Activated B cell treated with CpG ODN at 0.5 μM for 24 hours (primary cell): ENCODE measurements at places on chromosomes 5 and 9.

- DNase-seq, result no peak
These were observed 25.5 kb downstream of the CDH6 start for GRCh38 chr5:31218978-31219377.

GRCh38 chr5:167638816-167639215, 652.6 kb upstream of the WWC1 start:
- DNase-seq, result no peak

- no peak for DNase-seq
These were observed 32.5 kb downstream of the CSF1R start for GRCh38 chr5:150053713-150054392.

DNA sequence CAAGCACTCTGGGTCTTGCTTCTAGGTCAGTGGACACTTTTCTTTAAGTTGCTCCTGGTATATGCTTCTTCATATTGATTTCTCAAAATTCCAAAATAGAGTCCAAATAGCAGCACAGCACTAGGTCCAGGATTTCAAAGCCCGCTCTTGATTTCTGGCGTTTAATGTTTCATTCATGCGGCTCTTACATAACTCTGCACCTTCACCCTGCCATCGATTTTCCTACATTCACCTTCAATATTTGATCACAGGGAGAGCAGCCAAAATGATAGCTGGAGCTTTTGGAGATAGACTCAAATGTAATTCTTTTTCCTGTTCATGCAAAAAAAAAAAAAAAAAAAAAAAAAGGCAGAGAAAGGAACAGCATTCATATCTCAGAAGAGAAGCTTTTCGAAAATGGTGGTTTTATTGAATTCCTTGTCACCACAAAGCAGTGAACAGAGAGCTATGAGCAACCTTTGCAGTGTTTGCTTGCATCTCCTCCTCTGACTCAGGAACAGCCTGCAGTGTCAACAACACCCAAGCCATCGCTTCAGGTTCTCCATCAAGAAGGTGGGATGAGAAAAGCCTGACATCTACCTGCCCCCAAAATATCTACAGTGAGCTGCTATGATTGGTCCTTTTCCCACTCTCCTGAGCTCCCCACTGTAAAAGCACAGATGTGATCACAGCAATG, 97.8 kb downstream of the MED10 start:
- no peak for DNase-seq

- no peak for DNase-seq
These were observed 461.5 kb downstream of the ANXA1 start for GRCh38 chr9:73613092-73613701.

DNA sequence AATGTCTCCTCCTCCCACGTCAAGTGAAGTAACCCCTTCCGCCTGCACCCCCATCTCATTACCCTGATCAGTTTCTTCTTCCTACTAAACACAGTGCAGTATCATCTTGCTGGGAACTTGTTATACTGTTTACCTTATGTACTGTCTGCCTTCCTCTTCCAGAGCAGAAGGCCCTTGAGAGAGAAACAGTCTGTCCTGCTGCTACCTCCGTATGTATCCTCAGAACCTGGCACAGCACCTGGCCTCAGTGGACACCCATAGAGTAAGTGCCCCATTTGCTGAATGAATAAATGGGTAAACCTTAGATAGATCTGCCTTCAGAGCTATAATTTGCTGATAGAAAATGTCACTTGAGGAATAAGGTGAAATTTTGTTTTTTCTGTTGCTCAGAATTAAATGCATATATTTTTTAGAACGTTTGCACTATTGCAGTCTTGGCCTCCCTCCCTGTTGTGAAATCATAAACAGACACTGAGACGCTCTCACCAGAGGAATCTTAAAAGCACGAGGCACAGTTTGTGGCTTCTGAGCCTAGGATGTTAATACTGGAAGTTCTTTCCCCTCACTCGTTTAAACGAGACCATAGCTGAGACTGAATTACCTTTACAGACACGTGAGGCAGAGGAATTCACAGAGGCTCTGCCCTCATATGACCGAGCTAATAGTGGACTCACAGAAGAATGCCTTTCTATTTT, 223.1 kb upstream of the DAP start:
- DNase-seq, result no peak

DNA sequence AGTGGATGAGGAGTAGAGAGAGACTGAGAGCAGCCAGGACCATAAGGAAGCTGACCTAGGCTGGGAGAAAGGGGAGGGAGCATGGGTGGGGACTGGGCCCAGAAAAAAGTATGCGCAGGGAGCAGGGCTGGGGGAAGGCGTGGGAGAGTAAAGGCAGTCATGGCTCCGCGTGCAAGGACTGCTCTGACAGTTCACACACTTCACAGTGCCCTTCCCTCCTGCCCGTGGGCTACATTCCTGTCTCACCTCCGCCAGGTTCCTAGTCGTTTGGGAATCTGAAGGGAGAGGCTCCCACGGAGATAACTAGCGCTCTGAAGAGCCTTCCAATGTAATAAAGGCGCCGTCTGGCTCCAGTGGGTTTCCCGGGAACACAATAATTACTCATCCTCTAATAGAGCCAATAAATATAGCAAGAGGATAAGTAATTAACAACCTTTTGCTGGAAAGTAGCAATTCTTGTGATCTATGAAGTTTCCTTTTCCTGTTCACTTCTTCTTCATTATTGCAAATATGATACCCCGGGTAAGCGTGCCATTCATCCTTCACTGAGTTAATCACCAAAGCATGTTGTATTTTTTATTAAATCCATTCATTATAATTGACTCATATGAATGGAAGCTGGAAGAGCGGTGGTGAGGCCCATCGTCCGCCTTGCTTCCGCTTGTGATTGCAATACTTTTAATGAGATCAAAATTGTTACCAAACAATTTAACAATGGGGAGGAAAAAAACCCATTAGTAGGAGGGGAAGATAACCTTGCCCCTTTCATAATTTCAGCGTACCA, 39.3 kb downstream of the TTLL11 start:
- no peak for DNase-seq

DNA sequence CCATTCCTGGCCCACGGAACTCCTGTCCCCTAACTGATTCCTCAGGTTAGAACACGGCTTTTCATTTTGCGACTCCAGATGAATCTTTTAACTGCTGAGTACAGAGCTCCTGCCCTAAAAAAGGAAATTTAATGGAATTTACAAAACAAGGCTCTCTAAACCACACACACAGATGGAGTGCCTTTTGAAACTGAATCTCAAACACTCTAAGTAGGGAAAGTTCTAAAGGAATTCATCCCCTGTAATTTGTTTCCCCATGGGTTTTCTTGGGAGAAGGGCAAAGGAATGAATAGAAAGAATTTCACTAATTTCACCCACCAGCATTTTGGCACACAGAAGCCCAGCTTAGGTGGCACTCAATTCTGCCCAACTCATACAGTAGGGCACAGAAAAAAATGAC, 106.5 kb downstream of the THBS4 start:
- no peak for DNase-seq

DNA sequence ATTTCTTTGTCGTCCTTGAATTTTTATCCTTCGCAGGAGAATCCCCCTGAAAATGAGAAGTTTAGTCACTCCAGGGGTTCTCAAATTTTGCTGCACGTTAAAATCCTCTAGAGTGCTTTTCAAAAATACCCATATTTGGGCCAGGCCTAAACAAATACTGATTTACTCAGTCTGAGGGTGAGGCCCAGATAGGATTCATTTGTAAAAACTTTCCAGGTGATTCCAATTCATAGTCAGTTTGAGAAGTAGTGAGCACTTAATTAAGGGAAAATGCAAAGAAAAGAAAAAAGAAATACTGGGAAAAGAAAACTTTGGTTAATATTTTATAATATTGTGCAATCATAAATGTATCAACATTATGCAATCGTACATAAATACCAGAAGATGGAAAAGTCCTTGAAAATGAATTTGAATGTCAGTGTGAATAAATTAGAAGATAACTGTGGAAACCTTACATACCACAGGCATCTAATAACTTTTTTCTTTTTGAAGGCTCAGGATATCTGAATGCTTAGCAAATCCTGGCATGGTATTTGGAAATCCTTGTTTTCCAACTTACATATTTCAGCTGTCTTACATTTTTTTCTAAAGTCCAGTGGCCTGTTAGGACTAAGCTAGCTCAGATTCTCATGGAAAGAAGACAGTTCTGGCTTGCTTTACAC, 116.5 kb upstream of the DAPK1 start:
- no peak for DNase-seq

DNA sequence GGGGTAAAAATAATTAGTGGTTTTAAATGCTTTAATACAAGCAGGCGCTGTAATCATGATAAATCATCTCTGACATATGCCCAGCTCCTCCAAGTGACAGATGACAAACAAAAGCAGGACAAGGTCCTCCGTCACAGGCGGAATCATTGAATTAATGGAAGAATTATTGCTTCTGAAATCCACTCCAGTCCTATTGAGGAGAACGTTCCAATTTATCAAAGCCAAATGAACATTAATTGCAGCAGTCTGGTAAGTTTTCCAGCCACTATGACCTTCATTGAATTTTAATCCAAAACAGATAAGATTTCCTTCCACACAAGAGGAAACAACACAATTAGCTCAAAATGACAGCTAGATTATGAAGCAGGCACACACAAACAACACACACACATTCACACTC, 136.8 kb downstream of the ASTN2 start:
- DNase-seq, result no peak

- no peak for DNase-seq
These were observed 188.3 kb downstream of the SLC24A2 start for GRCh38 chr9:19600538-19600937.

GRCh38 chr5:141681695-141682641, at the start of gene ARAP3:
Gene ARAP3, minus strand, starts transcription at chr5:141682230. Its CDS starts 1,744 bp downstream, at chr5:141680486.
- peak; percentile 50 for DNase-seq

- DNase-seq, result no peak
These were observed 10.7 kb downstream of the NFIL3 start for GRCh38 chr9:91412941-91413340.

DNA sequence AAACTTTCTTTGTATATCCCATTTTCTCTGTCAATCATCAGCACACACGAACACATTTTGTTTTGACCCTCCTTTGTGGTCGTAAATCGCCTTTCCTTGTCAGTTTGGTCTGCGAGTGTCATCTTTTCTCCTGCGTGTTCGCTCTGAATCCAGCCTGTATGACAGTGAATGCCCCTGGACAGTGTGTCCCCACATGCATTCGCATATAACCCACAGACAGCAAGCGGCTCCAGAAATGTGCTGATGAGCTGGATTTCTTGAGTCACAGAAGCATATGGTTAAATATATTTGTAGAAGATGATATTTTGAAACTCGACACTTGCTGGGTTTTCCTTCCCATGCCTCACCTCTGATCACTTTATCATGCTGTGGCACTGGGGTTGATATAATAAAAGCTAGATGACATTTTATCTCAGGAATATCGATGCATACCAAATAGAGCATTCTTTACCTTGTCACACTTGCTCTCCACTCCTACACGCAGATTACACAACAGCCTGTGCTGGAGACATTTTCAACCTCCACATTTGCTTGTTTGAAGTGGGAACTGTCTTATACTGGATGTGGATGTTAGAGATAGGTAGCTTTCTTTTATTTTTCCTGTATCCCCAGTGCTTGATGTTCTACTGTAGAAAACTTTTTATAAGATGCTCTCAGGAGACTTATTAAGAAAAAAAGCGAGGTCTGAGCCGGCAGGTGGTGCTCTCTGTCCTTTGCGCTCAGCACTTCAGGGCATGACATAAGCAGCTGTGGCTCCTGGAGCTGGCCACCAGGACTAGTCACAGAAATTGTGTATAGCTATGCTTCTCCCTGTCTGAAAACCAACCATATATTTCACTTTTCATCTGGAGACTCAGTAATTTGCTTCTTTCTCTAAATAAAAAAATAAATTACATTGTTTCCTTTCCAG, 215.1 kb downstream of the SH3GL2 start:
- no peak for DNase-seq

- DNase-seq, result no peak
These were observed 15.6 kb upstream of the TUT7 start for GRCh38 chr9:86369810-86370209.

DNA sequence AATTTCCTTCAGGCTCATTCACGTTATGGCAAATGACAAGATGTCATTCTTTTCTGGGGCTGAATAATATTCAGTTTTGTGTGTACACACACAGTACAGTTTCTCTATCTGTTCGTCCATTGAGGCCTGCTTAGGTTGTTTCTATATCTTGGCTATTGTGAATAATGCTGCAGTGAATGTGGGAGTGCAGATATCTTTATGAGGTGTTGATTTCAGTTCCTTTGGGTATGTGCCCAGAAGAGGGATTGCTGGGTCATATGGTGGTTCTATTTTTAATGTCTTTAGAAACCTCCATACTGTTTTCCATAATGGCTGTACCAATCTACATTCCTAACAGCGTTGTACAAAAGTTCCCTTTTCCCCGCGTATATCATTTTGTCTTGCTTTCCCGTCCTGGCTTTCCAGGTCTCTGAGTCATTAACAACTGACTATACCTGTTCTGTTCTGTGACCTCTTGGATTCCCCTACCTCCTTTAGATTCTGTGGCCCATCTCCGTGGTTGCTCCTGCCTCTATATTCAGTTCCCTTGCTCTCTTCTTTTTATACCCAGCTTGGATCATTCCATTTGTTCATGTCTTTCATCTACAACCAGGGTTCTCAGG, 6.8 kb downstream of the SNX30 start:
- no peak for DNase-seq
